ENCODE measurements at places on chromosomes 6 and 20. TPM values are rescaled to one million over a fixed set of nuclear protein-coding genes. Genes with fewer than 3 reads are reported as not detected.

DNA sequence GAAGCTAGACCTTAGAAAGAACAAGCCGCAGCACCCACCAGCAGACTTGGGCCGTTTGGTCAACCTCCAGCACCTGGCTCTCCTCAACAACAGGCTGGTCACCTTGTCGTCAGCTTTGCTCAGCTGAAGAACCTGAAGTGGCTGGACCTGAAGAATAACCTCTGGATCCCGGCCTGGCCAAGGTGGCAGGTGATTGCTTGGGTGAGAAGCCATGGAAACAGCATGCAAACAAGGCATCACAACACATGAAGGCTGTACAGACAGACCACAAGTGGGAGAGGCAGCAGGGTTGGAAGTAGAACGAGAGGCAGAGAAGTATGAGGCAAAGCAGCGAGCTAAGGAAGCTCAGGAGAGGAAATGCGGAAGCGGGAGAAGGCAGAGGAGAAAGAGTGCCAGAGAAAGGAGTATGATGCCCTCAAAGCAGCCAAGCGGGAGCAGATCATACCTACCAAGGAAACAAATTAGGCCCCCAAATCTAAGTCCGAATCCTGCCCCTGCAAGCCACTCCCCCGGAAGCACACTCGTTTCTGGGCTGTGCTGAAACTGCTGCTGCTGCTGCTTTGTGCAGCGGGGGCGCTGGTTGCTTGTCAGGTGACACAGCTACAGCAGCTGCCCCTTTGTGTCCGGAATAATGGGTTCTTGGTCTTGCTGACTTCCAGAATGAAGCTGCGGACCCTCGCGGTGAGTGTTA is 121.6 kb upstream of the LGSN start:
- DNase-seq, result no peak

Gene CST1
- polyA plus RNA-seq, result not detected

- no peak for DNase-seq
These were observed 39.0 kb upstream of the PLN start for GRCh38 chr6:118509009-118509617.

GRCh38 chr6:125957391-125957693 is 772 bp downstream of the HINT3 start:
- no peak for DNase-seq

DNA sequence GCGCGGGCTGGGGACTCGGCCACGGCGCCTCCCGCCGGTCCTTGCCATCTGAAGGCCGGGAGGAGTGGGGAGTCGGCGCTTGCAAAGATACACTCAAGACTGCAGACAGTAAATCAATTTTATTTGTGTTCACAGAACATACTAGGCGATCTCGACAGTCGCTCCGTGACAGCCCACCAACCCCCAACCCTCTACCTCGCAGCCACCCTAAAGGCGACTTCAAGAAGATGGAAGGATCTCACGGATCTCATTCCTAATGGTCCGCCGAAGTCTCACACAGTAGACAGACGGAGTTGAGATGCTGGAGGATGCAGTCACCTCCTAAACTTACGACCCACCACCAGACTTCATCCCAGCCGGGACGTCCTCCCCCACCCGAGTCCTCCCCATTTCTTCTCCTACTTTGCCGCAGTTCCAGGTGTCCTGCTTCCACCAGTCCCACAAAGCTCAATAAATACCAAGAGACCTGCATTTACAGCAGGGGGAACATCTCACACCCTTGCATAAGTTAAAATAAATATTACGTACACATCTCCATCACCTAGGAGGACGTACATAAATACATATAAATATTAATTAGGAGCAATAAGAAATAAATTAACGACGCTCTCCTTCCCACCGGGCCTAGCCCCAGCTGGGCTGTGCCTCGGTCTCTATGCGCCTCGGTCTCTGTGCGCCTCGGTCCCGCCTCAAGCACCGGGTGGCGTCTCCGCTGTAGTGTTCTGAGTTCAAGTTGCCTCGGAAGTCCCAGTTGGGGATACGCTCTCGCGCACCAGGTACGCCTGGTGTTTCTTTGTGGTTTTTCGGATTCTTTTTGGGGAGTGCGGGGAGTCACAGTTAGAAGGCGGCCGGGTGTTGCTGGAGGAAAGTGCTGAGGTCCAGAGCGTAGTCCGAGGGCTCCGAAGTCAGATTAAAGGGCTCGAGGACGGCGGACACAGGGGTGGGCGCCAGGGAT is 889 bp upstream of the FLOT1 start:
- no peak for DNase-seq

GRCh38 chr6:139452148-139452876 is 77.9 kb upstream of the CITED2 start:
- DNase-seq, result no peak

Gene PRL
- polyA plus RNA-seq, result 0.11 TPM

DNA sequence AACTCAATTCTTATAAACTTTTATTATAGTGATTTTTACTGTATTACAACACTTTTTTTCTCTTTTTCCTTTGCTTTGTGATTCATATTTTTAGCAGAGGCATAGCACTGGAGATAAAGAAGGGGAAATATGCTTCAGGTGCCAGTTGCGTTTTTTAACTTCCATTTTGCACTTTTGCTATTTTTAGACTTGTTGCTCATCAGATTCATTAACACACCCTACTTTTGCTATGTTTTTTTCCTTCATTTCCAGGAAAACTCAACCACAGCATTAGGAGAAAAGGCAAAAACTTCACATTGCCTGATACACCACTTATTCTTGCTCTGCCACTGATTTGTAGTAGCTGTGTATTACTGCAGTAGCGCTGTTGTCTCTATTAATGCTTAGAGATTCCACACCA is 8.0 kb upstream of the TMEM30A start:
- no peak for DNase-seq

DNA sequence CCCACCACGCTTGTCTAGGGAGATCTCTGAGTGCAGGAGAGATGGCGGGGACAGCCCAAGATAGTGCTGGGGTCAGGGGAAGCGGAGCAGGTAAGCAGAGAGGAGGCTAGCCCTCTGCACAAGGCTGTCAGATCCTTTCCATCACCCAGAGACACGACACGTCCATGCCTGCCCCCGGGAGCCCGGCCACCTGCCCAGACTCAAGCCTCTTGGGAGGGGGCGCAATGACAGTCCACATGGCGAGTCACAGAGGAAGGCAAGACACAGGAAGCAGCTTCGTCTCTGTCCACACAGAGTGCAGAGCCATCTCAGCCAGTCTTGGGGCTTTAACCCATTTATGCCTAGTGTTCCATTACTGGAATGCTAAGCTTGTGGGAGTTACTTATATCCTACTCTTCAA is 78.4 kb downstream of the PREX1 start:
- DNase-seq, result no peak

GRCh38 chr20:32289661-32290431 is 12.4 kb downstream of the KIF3B start:
- DNase-seq, result no peak

DNA sequence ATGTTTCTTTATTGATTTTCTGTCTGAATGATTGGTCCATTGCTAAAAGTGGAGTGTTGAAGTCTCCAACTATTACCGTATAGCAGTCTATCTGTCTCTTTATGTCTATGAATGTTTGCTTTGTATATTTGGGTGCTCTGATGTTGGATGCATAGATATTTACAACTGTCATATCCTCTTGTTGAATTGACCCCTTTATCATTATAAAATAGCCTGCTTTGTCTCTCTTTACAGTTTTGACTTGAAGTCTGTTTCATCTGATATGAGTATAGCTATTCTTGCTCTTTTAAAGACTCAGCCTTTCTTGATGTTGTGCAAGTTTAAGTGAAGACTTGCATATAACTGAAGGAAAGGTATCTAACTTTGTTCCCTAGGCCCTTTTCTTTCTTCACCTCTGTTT is 173.8 kb upstream of the RAB32 start:
- DNase-seq, result no peak

Gene BPIFB2
- polyA plus RNA-seq, result not detected
